Activated T-cell treated with anti-CD3 and anti-CD28 coated beads for 1 hour (primary cell): ENCODE measurements at places on chromosomes 5 and 9.

GRCh38 chr9:7117676-7118561 is 360.1 kb downstream of the KDM4C start:
- no peak for DNase-seq

DNA sequence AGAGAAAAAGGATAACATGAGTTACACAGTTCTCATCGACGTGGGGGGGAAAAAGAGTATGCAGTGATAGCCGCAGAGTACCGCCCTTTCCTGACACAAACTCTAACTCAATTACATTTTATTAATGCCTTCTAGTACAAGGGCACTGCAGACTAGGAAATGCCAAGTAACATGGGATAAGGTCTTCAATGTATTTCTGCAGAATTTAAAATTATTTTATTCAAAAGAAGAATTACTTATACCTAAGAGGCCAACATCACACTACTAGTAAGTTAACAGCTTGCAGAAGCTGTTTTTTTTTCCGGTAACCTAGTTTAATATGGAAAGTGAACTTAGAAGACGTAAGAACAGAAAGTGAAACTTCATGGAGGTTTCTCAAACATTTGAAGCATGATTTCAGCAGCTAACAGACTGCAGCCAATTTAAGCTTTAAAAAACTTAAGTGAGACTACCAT is 3.9 kb downstream of the SETX start:
- DNase-seq, result no peak

GRCh38 chr9:26888271-26888670 is 4.3 kb downstream of the CAAP1 start:
- no peak for DNase-seq

DNA sequence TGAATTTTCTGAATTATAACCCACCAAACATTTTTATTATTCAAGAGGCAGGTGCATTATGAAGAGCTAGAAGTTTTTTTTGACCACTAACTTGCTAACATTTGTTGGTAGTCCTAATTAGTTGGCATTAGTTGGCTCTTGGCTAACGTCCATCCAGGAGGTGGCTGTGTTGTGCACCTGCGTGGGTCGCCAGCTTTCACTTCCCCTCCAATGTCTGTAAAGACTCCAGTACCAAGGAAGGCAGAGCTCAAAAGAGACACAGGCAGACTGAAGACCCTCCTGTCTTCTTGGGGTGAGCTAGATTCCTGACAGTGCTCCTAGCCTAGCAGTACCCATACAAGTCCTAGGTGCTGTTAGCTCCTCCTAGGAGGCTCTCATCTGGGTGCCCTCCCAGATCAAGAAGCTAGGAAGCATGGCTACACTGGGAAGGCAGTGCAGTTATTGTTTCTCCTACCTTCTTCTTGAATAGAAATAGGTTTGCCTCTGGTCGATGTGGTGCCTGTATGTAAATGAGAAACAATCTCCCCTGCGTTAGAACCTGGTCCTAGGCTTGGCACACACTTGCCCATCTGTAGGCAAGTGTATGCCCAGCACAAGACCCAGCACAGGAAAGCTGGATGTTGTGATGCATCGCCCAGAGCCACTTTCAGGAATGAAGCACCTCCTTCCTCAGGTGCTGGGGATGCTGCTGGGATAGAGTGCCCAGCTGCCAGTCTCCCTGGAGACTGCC is 190.9 kb downstream of the ICE1 start:
- no peak for DNase-seq

GRCh38 chr9:76564297-76564696 is 105.3 kb downstream of the GCNT1 start:
- DNase-seq, result no peak

DNA sequence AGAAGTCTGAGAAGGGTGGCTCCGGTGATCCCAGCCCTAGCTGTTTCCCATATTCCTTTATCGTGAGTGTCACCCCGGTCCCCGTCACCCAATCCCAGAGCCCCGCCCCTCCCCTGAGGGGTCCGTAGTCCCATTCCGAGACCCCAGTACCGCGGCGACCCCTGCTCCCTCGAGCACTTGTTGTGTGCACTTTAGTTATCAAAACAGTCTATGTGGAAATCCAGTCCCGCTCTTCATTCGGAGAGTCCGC is 223 bp downstream of the LRSAM1 start:
- DNase-seq, result no peak

- no peak for DNase-seq
Observed at GRCh38 chr9:124066783-124067577, 55.4 kb downstream of the LHX2 start.

DNA sequence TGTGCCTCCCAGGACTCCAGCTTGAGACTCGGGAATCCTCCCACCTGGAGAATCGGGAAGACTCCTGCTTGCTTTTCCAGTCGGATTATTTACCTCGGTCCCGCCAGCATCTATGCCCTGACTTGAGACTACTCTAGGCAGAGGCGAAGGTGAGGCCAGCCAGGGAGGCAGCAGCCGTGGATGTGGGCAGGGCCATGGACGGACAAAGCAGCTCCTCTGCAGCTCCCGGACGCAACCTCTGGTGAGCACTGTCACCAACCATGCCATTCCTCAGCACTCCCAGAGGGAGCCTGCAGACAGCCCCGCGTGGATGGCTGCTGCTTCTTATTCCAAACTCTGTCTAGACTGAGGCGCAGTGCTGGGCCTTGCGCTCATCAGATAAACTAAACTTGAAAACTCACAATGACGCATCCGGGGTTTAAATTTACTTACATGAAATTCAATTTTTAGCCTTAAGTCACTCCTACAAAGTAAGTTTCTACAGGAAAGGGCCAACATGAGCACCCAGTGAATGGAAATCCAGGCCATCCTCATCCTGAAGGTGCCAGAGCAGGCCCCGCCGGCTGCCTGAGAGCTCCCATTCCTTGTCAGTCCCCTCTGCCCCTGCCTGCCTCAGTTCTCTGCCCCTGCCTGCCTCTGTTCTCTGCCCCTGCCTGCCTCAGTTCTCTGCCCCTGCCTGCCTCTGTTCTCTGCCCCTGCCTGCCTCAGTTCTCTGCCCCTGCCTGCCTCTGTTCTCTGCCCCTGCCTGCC is 17.8 kb downstream of the MED10 start:
- DNase-seq, result no peak

- no peak for DNase-seq
Observed at GRCh38 chr5:144832416-144832815, 661.7 kb downstream of the KCTD16 start.

GRCh38 chr5:149256451-149256850 is 15.2 kb upstream of the AFAP1L1 start:
- no peak for DNase-seq

DNA sequence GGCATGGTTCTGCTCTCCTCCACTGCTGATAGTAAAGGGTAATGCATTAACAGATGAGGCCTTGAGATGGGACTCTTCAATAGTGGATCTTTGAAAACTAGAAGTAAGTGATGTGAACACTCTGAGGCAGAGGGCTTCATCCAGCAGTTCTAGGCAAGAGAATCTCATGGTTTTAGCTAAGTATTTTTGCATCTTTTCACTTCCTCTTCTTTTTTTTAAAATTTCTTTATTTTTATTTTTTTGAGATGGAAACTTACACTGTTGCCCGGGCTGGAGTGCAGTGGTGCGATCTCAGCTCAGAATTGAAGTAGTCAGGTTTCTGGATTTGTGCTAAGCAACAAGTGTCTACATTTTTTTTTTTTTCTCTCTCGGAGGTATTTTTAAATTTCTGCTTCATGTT is 101.9 kb downstream of the MTRR start:
- DNase-seq, result no peak

GRCh38 chr5:177596775-177597238 is 3.1 kb upstream of the B4GALT7 start:
- no peak for DNase-seq

DNA sequence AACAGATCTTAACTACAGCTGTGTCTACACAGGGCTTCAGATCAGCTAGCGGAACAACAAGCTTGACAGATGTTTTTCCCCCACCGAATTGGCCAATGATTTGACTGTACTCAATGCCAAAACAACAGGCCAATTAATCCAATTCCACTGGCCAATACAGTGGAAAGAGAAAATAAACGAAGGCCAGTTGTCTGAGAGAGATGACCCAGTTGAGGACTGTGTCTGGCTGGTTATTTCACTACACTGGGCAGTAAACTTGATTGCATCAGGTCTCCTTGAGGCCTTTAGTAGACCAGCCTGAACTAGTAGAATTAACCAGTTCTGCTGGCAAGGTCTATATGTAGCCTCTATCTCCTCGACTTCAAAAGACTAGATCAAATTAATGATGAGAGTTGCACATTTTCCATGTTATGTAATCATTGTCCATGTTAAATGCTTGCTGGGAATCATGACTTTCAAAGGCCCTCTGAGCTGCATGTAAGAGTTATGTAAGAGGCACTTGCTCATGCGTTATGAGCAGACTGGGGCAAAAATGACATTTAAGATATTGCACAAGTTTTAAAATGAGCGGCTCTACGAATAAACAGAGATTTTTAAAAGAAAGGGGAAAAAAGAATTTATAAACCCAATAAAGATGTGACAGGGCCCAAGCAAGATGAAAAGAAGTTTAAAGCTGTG is 28.3 kb downstream of the SMIM23 start:
- no peak for DNase-seq

DNA sequence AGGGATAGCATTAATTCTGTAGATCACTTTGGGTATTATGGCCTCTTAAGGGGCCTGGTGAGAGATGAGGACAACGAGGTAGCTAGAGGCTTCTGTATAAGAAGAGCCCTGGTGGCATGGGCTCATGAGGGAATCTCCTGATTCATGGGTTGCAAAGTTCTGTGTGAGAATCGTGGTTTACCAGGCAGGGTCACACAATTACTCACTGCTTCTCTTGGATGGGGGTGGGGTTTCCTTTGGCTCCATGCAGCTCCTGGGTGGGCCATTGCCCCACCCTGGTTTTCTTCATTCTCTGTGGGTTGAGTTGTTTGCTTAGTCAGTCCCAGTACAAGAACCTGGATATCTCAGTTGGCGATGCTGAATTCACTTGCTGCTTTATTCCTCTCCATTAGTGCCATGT is 30.9 kb upstream of the TNFSF15 start:
- DNase-seq, result no peak

DNA sequence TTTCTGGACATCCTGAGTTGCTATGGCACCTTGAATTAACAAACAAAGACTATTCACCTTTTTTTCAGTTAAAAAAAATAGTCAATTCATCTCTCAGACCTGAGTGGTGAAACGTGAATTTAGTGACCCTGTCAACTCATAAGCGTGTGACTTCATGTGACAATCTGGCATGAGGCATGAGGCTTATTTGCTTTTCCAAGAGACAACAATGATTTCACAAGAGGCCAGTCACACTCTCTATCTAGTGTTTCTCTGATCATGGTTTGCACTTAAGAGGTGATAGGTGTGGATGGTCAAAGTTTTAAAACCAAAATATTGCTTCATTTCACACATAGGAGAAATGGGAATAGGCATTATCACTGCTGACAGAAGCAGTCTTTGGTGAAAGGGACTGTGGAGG is 559.6 kb upstream of the ACO1 start:
- DNase-seq, result no peak

- DNase-seq, result no peak
Observed at GRCh38 chr5:79798893-79799590, 109.4 kb downstream of the CMYA5 start.

GRCh38 chr9:2209400-2209799 is 194.3 kb downstream of the SMARCA2 start:
- no peak for DNase-seq

DNA sequence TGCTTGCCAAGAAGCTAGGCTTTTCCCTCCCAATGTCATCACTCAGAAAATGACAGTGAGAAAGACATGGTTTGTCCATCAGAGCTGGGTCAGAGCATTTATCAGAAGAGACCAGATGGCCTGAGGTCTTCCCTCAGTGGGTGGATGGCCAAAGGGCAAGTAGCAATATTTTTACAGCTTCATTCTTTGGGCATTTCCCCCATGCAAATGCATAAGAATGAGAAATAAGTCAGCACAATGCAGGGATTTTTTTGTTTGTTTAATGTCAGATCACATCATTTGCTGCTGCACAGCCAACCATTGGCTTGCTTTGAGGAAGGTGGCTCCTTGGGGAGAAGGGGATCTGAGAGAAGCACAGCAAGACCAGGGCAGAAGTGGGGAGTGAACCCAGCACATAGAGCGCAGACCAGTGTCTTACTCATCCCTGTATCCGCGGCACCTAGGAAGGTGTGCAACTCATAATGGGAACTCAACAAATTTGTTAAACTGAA is 209.6 kb downstream of the SEMA6A start:
- no peak for DNase-seq

- no peak for DNase-seq
Observed at GRCh38 chr9:137295238-137295811, 6.7 kb downstream of the NRARP start.
